ENCODE measurements at places on chromosomes 16 and 17.

DNA sequence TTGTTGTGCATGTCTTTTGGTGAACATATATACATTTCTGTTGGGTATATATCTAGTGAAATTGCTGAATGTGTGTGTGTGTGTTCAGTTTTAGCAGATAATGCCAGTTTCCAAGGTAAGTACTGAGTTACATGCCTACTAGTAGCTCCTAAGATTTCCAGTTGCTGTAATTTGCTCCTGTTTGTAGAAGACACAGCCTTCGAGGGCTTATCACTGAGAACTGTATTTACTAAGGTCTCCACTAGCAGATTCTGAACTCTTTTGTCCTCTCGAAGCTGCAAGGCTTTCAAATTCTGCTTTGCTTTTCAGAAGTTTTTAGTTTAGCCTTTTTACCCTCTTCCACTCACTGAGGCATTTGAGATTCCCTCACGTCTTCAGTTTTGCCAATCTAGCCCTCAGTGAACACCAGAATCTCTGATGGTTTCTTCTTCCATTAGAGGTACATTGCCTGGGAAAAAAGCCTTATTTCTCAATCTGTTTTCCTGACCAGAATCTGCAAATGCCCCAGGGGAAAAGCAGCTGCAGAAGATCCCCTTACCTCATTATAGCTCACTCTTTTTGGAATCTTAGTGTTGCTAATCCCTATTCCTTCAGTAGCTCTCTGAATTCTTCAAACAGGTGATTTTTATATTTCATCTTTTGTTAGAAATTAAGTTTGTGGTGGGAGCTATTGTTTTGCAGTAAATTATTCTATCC, 52.9 kb downstream of the NF1 start:
- no peak for DNase-seq

- DNase-seq, result no peak
Observed at GRCh38 chr16:20265019-20265418, 62.3 kb downstream of the GP2 start.

GRCh38 chr17:37820995-37821713, 76.3 kb upstream of the HNF1B start:
- DNase-seq, result no peak

- no peak for DNase-seq
Observed at GRCh38 chr17:64327201-64327930, 63.3 kb downstream of the PECAM1 start.

GRCh38 chr16:27129401-27129800, 62.7 kb downstream of the C16orf82 start:
- DNase-seq, result no peak

DNA sequence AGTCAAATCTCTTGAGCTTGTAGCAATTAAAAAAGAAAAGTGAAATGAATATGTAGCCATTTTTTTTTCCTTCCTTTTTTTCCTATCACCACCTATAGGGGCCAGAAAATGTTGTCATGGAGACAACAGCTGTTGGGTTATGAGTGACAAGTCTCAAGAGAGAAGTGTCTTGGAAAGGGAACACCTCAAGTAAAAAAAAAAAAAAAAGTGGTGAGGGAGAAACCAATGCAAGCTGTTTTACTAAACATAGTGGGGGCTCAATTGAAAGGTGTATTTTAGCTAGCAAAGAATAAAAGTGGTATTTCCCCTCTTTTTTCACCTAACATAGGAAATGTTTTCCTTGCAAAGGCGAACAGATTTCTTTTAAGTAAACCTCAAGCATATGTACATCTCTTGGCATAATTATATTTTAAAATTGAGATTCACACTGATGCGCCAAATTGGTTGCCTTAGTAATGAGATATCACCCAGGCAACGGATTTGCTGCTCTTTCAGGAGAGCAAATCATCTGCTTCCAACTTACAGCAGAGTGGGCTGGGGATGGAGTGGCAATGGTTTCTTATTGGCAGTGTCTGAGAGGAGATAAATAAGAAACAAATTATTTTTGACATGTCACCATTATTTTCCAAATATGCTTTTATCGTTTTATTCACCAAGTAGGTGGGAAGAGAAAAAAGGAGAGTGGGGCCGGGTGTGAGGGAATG, 183.6 kb downstream of the MYO1D start:
- no peak for DNase-seq

DNA sequence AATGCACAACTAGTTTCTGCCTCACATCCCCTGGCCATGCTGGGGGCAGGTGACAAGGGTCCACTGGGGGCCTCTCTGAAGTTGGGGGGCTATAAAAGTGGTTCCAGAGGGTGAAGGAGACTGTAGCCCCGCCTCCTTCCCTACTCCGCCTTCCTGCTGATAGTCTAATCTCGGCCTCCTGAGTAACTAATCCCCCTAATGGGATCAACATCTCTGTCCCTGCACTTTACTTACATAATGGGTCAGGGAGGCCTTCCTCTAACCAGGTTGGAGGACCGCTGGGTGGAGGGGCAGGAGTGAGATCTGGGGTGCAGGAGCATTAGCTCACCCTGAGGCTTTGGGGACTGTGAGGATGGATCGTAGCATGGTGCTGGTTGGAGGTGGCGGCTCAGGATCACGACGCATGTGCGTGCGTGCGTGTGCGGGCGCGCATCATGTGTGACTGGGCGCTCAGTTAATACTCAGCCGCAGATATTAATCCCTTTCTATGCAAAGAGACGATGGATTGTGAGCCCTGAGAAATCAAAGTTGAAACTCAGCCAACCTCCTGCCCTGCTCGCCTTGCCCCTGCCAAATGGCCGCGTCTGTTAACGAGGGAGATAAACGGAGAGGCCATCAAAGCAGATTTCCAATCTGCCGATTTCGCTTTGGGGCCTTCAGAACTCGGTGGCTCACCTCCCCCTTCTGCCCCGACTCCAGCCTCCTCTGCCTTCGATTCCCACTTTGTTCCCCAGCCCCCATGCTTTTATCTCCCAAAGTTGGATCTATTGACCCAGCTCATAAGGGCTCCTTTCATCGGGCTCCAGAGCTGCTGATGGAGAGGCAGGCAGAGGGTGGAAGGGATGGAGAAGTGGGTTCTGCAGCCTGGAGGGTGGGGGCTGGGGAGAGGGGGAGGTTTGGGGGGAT, 107.3 kb downstream of the SDK2 start:
- DNase-seq, result no peak

- no peak for DNase-seq
Observed at GRCh38 chr17:80793421-80793820, 198.2 kb upstream of the CHMP6 start.

- no peak for DNase-seq
Observed at GRCh38 chr16:47460359-47460710, 528 bp downstream of the ITFG1 start.

DNA sequence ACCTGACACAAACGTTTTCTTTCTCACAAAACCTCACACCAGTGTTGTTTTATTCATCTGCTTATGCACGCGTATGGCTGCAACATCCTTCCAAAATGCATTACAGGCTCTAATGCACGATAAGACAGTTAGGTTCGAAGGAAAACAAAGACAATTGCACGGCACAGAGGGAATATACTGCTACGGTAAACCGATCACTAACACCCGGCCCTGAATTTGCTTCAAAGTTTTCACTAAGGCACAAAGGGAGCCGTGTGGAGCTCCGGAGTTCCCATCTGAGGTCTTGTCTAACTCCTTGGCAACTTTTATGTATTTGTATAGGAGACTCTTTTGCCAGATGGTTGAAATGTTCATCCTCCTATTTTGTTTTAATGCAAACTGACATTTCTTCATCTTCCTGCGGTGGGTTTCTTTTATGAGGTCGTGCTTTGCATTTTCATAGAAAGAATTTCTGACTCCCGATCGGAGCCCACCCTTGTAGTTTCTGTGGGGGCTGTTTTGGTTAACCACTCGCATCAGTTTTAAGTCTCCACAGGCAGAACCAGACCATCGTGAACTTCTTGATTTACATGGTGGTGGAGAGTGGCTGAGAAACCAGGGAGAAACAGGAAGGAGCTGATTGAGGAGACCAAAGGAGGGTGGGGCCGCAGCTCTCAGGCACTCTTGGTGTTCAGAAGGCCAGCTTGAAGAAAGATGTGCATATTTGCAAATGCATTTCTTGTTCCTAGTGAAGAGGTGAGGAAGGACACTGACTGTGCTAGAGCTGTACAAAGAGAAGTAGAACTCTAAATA, 516.8 kb downstream of the MAF start:
- no peak for DNase-seq

DNA sequence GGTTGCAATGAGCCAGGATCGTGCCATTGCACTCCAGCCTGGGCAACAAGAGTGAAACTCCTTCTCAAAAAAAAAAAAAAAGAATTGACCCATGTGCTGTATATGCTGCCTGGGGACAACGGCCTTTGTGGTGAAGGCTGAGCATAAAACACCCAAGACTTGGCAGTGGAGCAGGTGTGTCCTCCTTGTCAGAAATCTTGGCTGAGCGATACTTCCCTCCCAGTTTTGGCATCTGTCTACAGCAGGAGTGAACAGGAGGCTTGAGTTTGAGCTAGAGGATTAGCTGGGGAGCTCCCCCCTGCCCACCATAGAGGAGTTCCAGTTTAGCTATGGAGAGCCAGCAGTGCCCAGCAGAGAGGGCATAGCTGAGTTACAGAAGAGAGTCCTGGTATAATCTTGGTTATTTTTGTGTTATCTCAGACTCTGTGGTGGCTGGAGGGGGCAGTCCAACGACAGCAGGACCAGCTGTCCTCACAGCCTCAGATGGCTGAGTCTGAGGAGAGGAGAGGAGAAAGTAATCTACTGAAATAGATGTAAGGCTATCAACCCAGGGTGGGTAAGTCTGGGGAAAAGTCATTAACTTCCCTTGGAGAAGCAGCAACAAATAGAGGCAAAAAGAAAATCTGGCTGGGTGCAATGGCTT, 18.4 kb downstream of the SP2 start:
- no peak for DNase-seq

DNA sequence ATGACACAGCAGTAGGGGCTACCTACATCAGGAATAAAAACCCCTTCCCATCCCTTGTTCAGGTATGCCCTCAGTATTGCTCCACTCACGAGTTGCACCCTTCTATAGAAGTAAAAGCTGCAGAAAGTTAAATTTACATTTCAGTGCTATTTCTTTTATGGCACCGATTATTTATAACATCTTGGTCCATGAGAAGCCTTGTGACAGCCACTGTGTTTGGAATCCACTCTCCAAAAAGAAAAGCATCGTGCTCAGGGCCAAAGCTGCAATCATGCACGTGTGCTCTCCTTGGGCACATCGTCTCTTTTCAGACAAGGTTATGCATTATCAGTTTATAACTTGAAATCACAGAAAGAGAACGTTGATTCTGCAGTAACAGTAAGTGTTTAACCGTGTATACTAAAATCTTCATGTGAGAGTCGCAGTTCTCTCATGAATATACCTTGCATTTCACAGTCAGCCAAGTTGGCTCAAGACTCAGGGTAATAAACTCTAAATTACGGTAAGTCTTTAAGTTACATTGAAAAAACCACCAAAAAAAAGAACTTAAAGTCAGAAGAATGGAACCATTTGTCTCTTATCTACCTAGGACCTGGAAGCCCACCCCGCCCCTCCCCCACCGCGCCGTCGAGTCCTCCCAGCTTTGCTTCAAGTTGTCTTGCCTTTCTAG, 189.6 kb downstream of the CPPED1 start:
- DNase-seq, result no peak

DNA sequence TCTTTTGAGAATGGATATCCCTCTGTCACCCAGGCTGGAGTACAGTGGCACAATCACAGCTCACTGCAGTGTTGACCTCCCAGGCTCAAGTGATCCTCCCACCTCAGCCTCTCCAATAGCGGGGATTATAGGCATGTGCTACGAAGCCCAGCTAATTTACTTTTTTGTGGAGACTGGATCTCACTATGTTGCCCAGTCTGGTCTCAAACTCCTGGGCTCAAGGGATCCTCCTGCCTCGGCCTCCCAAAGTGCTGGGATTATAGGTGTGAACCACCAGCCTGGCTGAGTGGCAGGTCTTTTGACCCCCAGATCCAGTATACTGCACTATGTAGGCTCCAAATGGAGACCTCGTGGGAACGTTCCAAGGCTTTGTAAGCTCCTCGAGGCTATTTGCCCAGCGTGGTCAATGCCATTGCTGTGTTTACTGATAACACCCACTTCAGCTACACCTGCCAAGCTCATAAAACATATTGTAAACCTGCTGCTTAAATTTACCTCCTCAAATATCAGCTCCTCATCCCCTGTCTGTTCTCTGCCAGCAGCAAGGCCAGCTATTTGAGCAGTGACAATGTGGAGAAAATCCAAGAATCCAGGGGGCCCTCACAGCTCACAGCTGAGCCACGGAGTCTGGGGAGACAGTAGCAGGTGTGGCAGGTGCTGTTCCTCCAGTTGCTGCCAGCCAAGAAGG, 16.2 kb upstream of the KIFC3 start:
- no peak for DNase-seq

GRCh38 chr16:6317934-6318333, 1014.7 kb upstream of the RBFOX1 start:
- no peak for DNase-seq

GRCh38 chr17:58556833-58557250, 42.4 kb upstream of the MTMR4 start:
- DNase-seq, result peak; percentile 16

DNA sequence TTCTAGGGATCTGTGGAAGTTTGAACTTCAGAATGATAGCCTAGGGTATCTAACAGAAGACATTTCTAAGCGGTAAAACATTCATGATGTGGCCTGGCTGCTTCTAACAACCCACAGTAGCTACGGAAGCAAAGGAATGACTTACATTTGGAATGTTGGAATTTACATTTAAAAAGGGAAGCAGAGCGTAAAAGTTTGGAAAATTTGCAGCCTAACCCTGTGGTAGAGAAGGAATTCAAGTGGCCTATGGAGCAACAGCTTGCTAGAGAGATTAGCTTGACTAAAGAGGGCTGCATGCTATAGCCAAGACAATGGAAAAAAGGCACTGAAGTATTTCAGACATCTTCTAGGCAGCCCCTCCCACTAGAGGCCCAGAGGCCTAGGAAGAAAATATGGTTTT, 50.1 kb downstream of the HNF1B start:
- no peak for DNase-seq

DNA sequence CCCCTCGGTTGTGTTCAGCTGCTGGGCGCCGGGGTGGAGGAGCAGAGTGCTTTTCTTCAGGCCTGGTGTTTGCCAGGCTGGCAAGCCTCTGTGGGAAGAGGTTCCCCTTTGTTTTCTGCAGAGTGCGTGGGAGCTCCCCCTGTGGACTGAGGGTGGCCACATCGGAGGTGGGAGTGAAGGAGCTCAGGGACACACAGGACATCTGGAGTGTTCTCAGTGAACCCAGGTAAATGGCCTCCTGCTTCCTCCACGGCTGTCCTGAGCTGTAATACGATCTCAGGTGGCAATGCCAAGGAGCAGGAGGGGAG, 39.2 kb upstream of the IRF8 start:
- DNase-seq, result no peak
